ENCODE measurements at places on chromosomes 2 and 18.

DNA sequence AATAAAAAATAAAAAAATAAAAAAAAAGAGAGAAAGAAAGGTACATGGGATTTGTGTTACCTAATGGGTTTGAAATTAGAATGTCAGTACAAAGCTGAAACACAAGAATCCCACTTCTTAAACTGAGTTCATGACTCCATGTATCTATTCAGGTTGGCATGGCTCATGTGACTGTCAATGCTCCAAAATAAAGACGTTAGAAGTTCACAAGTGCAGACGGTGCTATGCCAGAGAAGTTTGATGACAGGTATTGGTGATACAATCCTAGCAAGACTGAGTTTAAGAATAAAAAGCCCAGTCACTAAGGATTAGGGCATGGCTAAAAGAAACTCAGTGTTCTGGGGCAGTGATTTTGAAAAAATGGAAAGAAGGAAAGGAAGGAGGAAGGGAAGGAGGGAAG is 254.3 kb downstream of the XIRP2 start:
- DNase-seq, result no peak

DNA sequence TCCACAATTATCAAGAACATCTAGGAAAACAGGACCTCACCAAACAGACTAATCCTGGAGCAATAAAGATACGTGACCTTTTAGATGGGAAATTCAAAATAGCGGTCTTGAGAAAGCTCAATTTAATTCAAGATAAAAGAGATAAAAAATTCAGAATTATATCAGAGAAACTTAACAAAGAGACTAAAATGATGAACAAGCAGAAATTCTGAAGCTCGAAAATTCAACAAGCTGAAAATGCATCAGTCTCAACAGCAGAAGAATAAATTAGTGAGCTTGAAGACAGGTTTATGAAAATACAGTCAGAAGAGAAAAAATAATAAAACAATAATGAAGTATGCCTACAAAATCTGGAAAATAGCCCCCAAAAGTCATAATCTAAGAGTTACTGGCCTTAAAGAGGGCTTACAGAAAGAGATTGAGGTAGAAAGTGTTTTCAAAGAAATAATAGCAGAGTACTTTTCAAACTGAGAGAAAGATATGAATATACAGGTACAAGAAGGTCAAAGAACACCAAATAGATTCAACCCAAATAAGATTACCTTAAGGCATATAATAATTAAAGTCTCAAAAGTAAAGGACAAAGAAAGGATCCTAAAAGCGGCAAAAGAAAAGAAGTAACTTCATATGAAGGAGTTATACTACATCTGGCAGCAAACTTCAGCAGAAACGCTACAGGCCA is 13.2 kb downstream of the ORC4 start:
- no peak for DNase-seq

GRCh38 chr2:191030521-191031154 is 16.7 kb upstream of the STAT1 start:
- no peak for DNase-seq

DNA sequence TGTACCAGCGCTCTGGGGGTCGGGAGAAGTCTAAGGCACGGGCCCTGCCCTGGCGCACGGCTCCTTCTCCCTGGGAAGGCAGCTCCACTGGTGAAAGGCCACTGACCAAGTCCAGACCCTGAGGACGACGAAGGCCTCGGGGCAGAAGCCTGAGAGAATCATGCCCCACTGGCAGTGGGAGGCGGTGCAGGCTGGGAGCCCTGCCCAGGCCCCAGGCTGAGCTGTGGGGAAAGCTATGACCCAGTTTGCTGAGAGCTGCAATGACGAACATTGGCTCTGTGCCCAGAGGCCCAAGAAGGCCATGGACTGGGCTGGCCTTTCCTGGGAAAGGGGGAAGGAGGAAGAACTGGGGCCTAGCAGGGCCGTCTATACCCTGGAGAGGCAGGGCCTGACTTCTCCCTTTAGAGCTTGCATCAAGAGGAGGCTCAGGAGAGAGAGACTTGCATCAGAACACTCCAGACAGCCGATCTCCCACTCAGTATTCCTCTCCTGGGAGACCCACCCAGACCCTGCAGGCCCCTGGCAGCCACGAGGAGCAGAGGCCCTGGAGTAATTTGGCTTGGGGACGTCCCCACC is 32.9 kb downstream of the HS1BP3 start:
- DNase-seq, result no peak

GRCh38 chr2:12685145-12685544 is 31.6 kb upstream of the TRIB2 start:
- DNase-seq, result no peak

DNA sequence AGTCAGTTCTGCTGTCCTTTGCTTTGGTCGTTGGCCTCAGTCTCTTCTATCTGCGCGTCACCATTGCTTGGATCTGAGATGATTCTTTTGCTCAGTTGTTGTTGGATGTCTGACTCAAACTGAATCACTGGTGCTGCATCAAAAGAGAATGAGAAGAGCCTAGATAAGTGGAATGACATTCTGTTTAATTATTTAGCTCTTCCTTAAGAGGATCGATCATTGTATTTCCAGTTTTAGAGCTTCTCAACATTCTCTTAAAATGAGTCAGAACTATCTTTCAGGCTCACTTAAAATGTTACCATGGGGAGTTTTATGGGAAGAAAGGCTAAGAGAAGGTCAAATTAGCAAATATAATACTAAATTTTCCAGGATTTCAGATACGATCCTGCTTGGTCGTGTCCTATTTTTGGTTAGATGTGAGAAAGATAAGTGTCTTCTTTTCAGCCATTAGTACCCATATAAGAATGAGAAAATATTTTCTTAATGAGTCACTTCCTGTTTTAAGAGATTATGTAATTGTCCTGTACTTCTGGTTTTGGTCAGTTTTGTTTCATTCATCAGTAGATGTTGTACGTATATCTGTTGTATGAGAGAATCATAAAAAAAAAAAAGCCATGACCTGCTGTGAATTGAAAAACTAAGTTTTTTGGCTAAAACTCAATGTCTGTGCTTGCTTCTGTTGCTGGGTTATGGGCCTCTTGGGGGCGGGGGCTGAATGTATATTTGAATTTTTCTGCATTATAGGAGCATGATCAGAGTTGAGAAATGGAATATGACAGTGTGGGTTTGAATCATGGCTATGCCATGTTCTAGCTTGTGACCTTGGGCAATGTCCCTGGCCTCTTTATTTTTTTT is 31.6 kb upstream of the CASP10 start:
- DNase-seq, result no peak

- DNase-seq, result no peak
These were observed 39.2 kb downstream of the GREB1 start for GRCh38 chr2:11572996-11573395.

DNA sequence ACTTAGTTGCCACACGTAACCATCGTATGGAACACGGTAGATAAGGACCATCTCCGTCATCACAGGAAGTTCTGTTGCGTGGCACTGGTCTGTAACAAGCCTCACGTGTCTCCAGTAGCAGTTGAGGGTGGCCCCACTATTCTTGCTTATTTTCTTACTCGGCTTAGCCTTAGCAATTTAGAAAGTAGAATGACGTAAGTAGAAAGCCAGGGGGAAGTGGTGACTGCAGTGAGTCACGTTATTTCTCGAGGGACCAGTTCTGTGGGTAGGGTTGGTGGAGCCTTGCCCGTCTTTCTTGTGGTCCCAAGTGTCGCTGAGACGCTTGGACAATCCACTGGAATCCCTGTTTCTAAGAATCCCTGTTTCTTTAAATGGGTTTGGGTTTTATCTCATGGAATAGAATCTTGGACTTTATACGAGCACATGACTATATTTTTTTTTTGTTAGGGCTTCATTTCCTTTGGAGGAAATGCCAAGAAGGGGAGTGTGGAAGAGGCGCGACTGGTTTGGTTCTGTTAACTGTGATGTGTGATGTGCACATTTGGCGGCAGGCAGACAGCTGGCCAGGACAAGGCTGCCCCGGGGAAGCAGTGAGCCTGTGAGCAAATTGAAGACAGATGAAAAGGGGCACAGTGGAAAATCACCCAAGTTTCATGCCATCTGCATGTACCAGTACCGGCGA is 96.2 kb downstream of the CABLES1 start:
- DNase-seq, result peak; percentile 54
